Activated CD4-positive, alpha-beta memory T cell treated with anti-CD3 and anti-CD28 coated beads, Interleukin-2, amount 10 ng/mL, durations not matched to agents 7 days and 5 days (primary cell): ENCODE measurements at places on chromosomes 16 and 17.

- no peaks in the 10 kb centered on the region for H3K36me3 ChIP-seq
- H3K4me3 ChIP-seq: no peak overlapping the region
- no peak for DNase-seq
- peaks cover 10% of the 10 kb centered on the region for H3K27me3 ChIP-seq
These were observed 20.0 kb upstream of the NXPH3 start for GRCh38 chr17:49555495-49556222.

- H3K4me1 ChIP-seq: no peaks in the 10 kb centered on the region
- no peak overlapping the region for H3K4me3 ChIP-seq
- DNase-seq: no peak
These were observed 19.9 kb downstream of the ZNHIT3 start for GRCh38 chr17:36506249-36506826.

DNA sequence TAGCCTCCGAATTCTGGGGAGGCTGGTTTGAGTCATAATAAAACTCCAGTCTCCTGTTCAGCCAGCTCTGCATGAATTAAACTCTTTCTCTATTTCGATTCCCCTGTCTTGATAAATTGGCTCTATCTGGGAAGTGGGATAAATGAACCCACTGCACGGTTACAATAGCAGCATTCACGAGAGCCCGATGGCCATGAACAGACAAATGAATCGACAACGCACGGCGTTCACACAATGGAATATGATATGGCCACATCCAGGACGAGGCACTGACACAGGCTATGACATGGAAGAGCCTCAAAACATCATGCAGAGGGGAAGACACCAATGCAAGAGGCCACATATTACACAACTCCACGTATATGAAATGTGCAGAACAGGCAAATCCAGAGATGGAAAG, 5.6 kb upstream of the CARD14 start:
- DNase-seq: no peak
- peaks cover 32% of the 10 kb centered on the region for H3K27me3 ChIP-seq
- H3K4me1 ChIP-seq: peaks cover 2% of the 10 kb centered on the region
- H3K36me3 ChIP-seq: no peaks in the 10 kb centered on the region

DNA sequence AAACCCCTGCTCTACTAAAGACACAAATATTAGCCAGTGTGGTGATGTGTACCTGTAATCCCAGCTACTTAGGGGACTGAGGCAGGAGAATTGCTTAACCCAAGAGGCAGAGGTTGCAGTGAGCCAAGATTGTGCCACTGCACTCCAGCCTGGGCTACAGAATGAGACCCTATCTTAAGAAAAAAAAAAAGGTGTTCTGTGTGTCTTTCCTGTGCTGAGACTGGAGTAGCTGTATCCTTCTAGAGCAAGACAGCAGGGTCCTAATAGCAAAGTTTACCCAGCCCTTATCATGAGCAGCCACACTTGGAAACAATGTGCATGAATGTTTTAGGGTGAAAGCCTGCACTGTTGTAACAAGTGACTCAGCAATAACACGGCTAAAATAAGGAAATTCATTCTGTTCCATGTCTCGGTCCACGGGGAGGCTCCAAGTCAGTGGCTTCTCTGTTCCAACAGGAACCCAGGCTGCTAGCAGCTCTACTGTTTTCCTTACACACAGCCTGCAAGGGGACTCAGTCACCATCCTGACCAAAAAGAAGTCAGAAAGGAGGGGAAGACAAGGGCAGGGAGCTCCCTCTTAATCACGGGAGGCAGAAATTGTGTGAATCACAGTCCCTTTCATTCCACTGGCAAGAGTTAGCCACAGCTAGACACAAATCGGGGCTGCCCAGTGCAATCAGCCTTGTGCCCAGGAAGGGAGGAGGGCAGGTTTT, 7.1 kb upstream of the SLC5A11 start:
- H3K27ac ChIP-seq: no peak overlapping the region
- no peaks in the 10 kb centered on the region for H3K4me1 ChIP-seq
- no peak for DNase-seq

DNA sequence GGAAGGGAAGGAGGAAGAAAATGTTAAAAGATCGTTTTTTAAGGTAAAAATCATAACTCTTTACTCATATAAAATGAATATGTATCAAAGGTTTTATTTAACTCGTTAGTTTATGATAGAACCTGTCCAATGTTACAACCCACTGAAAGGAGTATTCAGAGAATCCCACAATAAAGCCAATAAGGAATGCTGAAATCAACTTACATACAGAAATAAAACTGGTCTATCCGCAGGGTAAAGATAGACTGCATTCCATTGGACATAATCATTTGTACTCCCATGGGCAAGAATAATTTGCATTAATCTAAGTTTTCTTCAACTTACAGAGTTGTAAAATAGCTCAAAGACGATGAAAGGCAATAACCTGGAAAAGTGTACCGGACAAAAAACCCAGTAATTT, 17.9 kb upstream of the BEAN1 start:
- H3K36me3 ChIP-seq: peaks cover 17% of the 10 kb centered on the region
- peak overlapping the region; percentile 89 for H3K27ac ChIP-seq
- H3K27me3 ChIP-seq: peaks cover 17% of the 10 kb centered on the region

- no peak for DNase-seq
- no peaks in the 10 kb centered on the region for H3K36me3 ChIP-seq
- no peak overlapping the region for H3K27ac ChIP-seq
- no peak overlapping the region for H3K4me3 ChIP-seq
These were observed 11.5 kb upstream of the KRT38 start for GRCh38 chr17:41452281-41452680.

DNA sequence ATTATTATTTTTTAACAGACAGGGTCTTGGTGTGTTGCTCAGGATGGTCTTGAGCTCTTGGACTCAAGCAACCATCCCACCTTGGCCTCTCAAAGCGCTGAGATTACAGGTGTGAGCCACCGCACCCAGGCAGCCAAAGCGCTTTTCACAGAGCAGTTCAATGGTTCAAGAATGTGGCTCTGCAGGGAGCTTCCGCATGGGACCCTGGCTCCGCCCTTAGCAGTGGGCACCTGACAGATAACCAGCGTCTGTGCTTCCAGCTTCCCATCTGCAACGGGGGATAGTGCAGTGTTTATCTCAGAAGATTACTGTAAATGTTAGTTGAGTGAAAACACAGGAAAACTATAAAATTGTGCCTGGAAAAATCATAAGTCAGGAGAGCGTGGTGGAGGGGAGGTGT, 99.4 kb downstream of the KCNJ12 start:
- H3K27ac ChIP-seq: no peak overlapping the region
- H3K4me3 ChIP-seq: no peak overlapping the region
- no peaks in the 10 kb centered on the region for H3K4me1 ChIP-seq
- DNase-seq: no peak
- H3K36me3 ChIP-seq: no peaks in the 10 kb centered on the region
- peaks cover 27% of the 10 kb centered on the region for H3K27me3 ChIP-seq

- H3K36me3 ChIP-seq: peaks cover 21% of the 10 kb centered on the region
- H3K4me1 ChIP-seq: peaks cover 8% of the 10 kb centered on the region
- H3K27ac ChIP-seq: no peak overlapping the region
- H3K4me3 ChIP-seq: no peak overlapping the region
These were observed 25.1 kb downstream of the MINK1 start for GRCh38 chr17:4858068-4858881.

- no peaks in the 10 kb centered on the region for H3K4me1 ChIP-seq
- no peak overlapping the region for H3K4me3 ChIP-seq
- H3K27me3 ChIP-seq: no peaks in the 10 kb centered on the region
- H3K27ac ChIP-seq: no peak overlapping the region
These were observed 13.5 kb downstream of the KNOP1 start for GRCh38 chr16:19704321-19705145.

- H3K4me3 ChIP-seq: no peak overlapping the region
- H3K36me3 ChIP-seq: peaks cover 69% of the 10 kb centered on the region
- no peak for DNase-seq
- peaks cover 23% of the 10 kb centered on the region for H3K4me1 ChIP-seq
- no peaks in the 10 kb centered on the region for H3K27me3 ChIP-seq
These were observed 99.0 kb downstream of the CACNG1 start for GRCh38 chr17:67143318-67143717.

GRCh38 chr17:40703652-40704051, at the start of gene KRT24:
KRT24 (minus strand) TSS chr17:40703752; CDS start chr17:40703693, 59 bp downstream.
- no peaks in the 10 kb centered on the region for H3K36me3 ChIP-seq
- no peak within 1 kb of the TSS for H3K27ac ChIP-seq
- peaks cover 40% of the 10 kb centered on the region for H3K27me3 ChIP-seq
- H3K4me3 ChIP-seq: no peak within 1 kb of the TSS
- no peaks in the 10 kb centered on the region for H3K4me1 ChIP-seq

- no peaks in the 10 kb centered on the region for H3K4me1 ChIP-seq
- no peak for DNase-seq
- H3K4me3 ChIP-seq: no peak overlapping the region
- no peaks in the 10 kb centered on the region for H3K27me3 ChIP-seq
These were observed 2451.0 kb downstream of the TP53TG3F start for GRCh38 chr16:35910409-35910808.

DNA sequence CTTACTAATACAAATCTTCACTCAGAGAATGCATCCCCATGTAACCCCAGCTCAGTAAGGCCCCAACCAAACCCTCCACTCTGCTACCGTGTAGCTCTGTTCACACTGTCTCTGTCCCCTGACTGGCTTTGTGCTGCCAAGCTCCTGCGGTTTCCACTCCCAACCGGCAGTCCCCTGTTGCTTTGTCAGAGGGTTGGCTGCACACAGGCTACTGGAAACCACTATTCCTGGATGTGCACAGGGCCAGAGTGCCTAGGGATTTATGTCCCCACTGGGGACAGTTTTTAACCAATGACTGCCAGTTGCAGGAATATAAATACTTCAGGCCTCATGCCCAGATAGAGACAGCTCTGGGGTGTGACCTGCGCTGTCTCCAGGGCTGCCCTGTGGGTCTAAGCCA, 157.1 kb upstream of the C16orf82 start:
- H3K4me1 ChIP-seq: no peaks in the 10 kb centered on the region
- no peak for DNase-seq
- H3K4me3 ChIP-seq: no peak overlapping the region
- no peaks in the 10 kb centered on the region for H3K36me3 ChIP-seq
- no peak overlapping the region for H3K27ac ChIP-seq
- peaks cover 6% of the 10 kb centered on the region for H3K27me3 ChIP-seq

DNA sequence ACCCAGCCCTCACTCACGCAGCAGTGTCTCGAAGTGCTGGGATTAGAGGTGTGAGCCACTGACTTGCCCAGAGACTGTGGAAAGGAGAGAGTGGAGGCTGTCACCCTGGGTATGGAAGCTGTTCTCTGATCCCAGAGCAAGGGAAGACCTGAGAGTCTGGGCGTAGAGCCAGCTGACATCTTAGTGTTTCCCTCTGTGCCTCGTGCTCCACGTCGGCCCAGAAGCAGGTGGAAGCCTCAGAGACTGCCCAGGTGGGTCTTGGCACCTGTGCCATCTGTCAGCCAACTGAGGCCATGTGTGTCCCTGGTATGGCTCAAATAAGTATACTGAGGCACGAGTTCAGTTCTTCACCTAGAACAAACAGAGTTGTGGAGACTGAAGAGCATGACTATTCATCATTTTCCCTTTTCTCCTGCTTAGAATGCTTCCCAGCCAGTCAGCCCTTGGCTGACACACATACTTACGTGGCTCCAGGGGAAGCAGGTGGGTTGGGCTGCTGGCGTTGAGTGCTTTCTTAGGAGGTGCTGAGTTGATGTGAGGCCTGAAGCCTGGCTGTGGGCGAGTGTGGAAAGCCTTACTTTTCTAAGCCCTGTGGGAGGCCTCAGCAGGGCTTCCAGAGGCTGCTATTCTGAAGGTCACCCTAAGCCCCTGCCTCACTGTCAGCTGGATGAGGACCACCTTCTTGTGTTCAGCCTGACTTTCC, 8.1 kb downstream of the CTRL start:
- H3K27ac ChIP-seq: no peak overlapping the region
- H3K36me3 ChIP-seq: no peaks in the 10 kb centered on the region
- H3K4me3 ChIP-seq: no peak overlapping the region
- DNase-seq: no peak
- peaks cover 8% of the 10 kb centered on the region for H3K4me1 ChIP-seq

GRCh38 chr17:76671912-76672262, 28.3 kb upstream of the ST6GALNAC1 start:
- H3K4me1 ChIP-seq: peaks cover 31% of the 10 kb centered on the region
- no peaks in the 10 kb centered on the region for H3K36me3 ChIP-seq
- peaks cover 9% of the 10 kb centered on the region for H3K27me3 ChIP-seq
- H3K4me3 ChIP-seq: peak overlapping the region; percentile 89
- peak overlapping the region; percentile 87 for H3K27ac ChIP-seq

- no peaks in the 10 kb centered on the region for H3K27me3 ChIP-seq
- peaks cover 30% of the 10 kb centered on the region for H3K4me1 ChIP-seq
- H3K4me3 ChIP-seq: peak within 1 kb of the TSS; percentile 84
- H3K36me3 ChIP-seq: peaks cover 15% of the 10 kb centered on the region
- peak; percentile 97 for DNase-seq
- peak within 1 kb of the TSS; percentile 87 for H3K27ac ChIP-seq
These were observed at the start of gene MYBBP1A for GRCh38 chr17:4554997-4555799. MYBBP1A (minus strand) TSS chr17:4555384; CDS start chr17:4555324, 60 bp downstream.

- H3K4me1 ChIP-seq: peaks cover 64% of the 10 kb centered on the region
- DNase-seq: peak; percentile 59
- H3K36me3 ChIP-seq: peaks cover 56% of the 10 kb centered on the region
- no peaks in the 10 kb centered on the region for H3K27me3 ChIP-seq
These were observed at the start of gene SLFN12 for GRCh38 chr17:35432176-35433074. SLFN12 (minus strand) TSS chr17:35432500; CDS start chr17:35423028, 9,472 bp downstream.

GRCh38 chr17:2925011-2925410, 128.8 kb downstream of the RAP1GAP2 start:
- H3K4me3 ChIP-seq: no peak overlapping the region
- no peak overlapping the region for H3K27ac ChIP-seq
- H3K27me3 ChIP-seq: no peaks in the 10 kb centered on the region
- no peaks in the 10 kb centered on the region for H3K4me1 ChIP-seq

- peak; percentile 94 for DNase-seq
- no peaks in the 10 kb centered on the region for H3K36me3 ChIP-seq
- H3K27ac ChIP-seq: peak overlapping the region; percentile 50
- H3K4me1 ChIP-seq: peaks cover 43% of the 10 kb centered on the region
- no peaks in the 10 kb centered on the region for H3K27me3 ChIP-seq
These were observed 8.8 kb upstream of the MAP2K3 start for GRCh38 chr17:21275579-21276263.

GRCh38 chr17:74842599-74843351, 16.9 kb downstream of the GRIN2C start:
- no peak for DNase-seq
- H3K27me3 ChIP-seq: peaks cover 16% of the 10 kb centered on the region
- peaks cover 2% of the 10 kb centered on the region for H3K36me3 ChIP-seq
- H3K27ac ChIP-seq: no peak overlapping the region

DNA sequence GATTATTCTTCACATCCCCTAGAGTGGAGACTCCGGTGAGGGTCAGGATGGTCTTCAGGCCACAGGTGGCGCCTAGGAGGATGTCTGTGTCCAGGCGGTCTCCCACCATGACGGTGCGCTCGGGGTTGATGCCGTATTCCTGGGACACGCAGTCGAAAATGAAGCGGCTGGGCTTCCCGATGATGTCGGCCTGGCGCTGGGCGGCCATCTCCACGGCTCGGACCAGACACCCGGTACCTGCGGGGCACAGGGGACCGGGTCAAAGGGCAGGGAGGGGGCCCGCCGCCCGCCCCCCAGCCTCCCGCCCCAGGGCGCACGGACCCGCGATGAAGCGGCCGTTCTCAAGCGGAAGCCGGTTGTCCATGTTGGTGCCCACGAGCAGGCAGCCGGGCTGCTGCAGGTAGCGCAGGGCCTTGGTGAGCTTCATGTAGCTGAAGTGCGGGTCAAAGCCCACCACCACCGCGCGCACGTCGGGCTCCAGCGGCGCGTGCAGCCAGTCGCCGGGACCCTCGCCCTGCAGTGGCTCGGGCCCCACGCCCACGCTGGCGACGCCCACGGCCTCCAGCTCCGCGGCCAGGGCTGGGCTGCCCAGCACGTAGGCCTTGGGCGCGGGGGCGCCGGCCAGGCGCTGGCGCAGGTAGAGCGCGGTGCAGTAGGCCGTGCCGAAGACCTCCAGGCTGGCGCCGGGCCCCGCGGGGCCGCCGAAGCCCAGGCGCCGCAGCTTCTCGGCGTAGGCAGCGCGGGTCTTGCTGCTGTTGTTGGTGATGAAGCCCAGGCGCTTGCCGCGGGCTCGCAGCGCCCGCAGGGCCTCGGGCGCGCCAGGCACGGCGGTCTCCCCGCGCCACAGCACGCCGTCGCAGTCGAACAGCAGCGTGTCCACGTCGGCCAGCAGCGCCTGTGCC, 572 bp downstream of the PGP start:
- H3K27me3 ChIP-seq: no peaks in the 10 kb centered on the region
- peak overlapping the region; percentile 76 for H3K4me3 ChIP-seq
- H3K4me1 ChIP-seq: peaks cover 25% of the 10 kb centered on the region
- DNase-seq: no peak
